ENCODE measurements at places on chromosomes 1 and 21.

- DNase-seq = no peak
Measured at GRCh38 chr1:243848165-243848857, 1.7 kb downstream of the AKT3 start.

- no peak for DNase-seq
Measured at GRCh38 chr1:156616463-156616862, 2.8 kb upstream of the HAPLN2 start.

DNA sequence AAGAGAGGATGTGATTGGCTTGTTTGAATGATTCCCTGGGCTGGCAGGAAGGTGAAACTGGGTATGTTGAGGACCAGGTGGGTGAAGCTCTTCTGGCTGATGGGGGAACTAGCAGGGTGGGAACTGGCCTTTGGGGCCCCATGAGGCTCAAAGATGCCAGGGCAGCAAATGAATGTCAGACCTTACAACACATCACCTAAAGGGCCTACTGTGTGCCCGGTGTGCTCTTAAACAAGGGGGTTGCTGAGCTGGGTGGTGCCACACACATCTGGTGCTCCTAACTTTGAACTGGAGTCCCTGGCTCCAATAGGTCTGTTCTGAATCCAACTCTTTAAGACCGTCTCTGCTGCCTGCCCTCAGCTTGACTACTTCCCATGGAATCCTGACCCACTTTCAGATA lies 21.3 kb upstream of the HTR1D start:
- DNase-seq = no peak

- no peak for DNase-seq
Measured at GRCh38 chr1:179549368-179549700, 26.4 kb downstream of the NPHS2 start.

DNA sequence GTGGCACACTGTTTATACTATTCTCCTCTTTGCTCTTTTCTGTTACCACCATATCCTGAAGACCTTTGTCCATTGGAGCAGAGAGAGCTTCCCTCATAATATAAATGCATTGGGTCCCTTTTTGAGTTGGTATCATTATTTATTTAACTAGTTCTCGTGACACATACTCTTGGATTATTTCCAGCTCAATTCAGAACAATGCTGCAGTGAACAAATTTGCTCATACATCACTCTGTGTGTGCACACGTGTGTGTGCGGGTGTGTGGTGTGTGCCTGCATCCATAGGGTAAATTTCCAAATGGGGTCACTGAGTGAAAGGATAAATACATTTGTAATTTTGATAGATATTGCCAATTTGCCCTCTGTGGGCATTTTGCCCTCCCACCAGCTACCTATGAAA lies 5.8 kb downstream of the PLA2G2A start:
- no peak for DNase-seq

DNA sequence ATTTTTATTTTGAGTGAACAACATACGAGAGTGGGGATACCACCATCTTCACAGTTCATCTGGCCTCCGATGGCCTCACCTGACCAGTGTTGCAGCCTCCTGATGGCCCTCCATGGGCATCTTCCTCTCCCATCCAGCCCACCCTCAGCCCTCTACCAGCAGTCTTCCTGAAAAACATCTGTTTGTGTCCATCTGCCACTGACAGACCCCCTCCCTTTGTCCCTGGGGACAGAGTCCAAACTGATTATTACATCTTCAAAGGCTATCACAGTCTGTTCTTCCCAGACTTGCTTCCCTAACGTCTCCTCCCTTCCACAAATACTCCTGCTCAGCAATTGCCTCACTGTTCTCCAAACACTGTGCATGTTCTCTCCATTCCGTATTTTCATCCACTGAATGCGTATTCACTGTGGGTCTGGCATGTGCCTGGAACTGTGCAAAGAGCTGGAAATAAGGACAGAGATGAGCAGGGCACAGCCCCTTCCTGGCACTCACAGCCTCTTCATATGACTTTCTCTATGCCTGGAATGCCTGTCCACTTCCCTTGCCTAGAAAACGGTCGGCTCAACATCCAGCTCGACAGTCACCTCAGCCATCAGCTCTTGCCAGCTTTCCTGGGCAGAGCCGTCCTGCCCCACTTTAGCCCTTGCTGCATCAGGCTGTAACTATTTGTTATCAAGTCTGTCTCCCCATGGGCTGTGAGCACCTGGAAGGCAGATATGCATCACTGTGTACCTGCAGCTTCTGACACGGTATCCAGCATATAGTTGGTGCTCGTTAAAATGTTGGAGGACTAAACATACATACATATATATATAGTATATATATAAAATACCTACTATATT lies 8.3 kb upstream of the ATF3 start:
- no peak for DNase-seq

DNA sequence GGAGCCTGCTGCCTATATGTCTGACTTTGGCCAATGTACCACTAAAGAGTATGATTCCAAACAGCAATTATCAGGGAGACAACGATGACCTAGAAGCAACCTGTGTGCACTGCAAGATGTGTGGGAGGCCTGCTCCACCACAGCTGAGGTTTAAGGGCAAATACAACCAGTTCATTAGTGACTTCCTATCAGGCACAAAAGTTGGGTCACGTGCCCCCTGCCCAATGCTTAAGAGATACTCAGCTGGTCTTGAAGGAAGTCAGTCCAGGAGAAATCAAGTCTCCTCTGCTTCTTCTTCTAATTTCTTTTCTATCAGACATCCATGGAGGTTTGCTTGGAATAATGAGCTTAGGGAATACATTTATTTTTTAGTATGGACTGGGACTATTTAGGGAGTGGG lies 296.0 kb downstream of the HLX start:
- DNase-seq = no peak

GRCh38 chr1:209809611-209810010 lies 3.7 kb upstream of the IRF6 start:
- no peak for DNase-seq

DNA sequence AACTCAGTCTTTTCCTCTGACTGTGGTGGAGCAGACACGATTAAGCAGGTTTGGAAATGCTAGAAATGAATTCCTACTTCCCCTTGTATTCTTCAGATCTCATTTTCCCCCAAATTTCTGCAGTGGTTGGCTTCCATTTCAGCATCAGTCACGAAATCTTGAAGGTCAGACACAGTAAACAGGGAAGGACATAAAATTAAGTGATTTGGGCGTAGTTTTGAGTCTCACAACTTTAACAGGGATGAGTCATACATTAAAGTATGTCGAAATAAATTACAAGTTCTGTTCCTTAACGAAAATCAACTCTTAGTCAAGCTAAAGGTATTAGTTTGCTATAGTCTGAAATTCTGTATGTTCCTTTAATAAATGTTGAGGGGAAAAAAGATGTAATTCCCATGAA lies 61.1 kb downstream of the HNRNPR start:
- DNase-seq = no peak

DNA sequence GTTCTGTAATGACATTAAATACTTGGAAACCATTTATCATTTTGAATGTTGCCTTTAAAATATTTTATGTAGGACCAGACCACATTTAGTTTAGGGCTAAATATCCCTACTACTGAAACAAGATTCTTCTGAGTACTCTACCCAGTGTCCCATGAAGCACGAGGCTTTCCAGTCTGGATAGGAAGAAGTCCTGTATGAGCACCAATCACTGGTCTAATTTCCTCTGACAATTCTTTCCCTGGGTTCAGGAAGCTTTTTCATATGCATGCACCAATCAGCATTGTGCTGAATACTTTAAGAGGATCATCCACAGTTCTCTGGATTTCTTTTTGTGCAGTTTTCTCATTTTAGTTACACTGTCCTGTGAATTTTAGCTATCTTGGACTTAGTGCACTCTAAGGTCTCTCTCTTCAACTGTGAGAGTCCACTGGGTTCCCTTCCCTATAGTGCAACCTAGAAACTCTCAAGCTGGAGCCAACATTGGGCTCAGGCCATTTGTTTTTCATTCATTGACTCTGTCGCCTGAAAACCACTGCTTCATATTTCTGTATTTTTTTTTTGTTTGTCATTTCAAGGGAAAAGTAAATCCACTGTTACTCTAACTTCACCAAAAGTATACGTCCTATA lies 45.9 kb downstream of the TUT4 start:
- DNase-seq = no peak

GRCh38 chr1:209323743-209324142 lies 259.8 kb upstream of the CAMK1G start:
- no peak for DNase-seq

DNA sequence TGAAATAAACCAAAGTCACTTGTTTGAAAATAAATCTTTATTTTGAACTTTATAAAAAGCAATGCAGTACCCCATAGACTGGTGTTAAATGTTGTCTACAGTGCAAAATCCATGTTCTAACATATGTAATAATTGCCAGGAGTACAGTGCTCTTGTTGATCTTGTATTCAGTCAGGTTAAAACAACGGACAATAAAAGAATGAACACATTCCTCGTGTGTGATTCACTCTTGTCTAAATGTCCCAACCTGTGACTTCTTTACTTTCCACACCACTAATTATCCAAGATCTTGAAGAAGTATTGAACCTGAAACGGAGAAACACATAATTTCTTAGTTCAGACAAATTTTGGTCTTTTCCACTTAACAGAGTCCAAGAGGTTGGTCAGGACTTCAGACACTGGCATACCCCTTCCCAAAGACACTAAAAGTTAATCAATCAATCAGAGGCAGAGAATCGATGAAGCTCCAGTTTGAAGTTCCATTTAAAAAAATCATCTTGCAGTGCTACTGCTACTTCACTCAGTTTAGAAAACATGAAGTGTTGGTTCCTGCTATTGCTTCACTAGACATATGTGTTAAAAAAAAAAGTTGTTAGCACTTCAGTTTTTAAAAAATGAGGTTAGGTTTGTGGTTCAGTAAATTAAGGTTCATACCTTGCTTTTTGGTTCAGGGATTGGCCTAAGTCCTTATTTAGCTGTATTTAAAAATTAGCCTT lies 26.2 kb downstream of the ATP1B1 start:
- DNase-seq = no peak

- DNase-seq = no peak
Measured at GRCh38 chr1:156468693-156469345, 31.8 kb downstream of the MEF2D start.

DNA sequence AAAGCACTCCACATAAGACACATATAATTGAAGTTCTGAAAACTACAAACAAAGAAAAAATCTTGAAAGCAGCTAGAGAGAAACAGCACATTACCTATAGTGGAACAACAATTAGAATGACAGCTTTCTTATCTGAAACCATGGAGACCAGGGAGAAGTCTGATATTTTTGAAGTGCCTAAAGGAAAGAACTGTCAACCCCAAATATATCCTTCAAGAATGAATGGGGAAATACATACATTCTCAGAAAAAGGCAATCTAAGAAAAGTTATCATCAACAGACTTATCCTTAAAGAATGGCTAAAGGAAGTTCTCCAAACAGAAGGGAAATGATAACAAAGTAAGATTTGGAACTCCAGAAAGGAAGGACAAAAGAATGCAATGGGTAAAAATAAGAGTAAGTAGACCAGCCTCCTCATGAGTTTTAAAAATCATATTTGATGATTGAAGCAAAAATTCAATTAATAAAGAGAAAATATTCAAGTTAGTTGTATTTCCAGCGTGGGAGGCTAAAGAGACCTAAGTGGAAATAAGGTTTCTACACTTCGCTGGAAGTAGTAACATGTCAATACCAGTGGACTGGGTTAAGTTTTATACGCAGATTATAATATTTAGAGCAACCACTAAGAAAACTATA lies 170.8 kb upstream of the SAMSN1 start:
- no peak for DNase-seq

- DNase-seq = no peak
Measured at GRCh38 chr1:85502171-85502570, 37.2 kb upstream of the DDAH1 start.

DNA sequence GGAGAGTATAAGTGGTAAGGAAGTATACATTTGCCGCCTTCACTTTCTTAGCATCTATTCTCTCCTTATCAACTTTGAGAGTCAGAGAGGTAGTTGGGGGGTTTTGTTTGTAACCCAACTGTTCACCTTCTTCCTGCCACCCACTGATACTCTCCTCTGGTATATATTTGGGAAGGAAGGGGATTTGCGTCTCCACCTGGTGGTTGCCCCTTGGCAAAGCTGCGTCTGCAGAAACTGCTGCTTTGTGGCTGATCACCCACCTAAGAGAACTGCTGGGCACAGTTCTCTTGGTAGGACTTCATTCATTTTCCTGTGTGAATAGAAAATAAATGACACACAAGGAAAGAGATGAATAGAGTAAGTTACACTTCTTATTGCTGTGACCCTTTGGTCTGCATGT lies 87.0 kb downstream of the SYT14 start:
- no peak for DNase-seq

- DNase-seq = no peak
Measured at GRCh38 chr1:13707164-13707563, 7.2 kb downstream of the PRDM2 start.

All from stimulated activated CD8-positive, alpha-beta memory T cell treated with anti-CD3 and anti-CD28 coated beads, Interleukin-15, amount 100 ng/mL, for 1 hour (primary cell).